ENCODE measurements at places on chromosomes 2 and 18.

DNA sequence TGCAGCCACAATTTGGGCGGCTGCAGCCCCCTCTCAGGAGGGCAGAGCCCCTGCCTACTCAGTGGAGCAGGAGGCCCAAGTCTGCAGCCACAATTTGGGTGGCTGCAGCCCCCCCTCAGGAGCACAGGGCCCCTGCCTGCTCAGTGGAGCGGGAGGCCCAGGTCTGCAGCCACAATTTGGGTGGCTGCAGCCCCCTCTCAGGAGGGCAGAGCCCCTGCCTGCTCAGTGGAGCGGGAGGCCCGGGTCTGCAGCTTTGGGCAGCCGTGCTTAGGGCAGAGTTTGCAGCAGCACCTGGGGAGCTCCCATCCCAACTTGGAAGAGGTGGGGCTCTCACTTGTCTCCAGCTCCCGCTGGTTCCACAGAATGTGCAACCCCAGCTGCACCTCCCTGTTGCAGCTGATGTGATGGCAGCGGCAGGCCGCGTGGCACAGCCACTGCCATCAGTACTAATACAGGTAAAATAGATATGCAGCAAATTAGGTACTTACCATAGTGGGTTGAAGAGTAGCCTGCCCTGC is 99.4 kb downstream of the TWIST2 start:
- no peak for DNase-seq

- DNase-seq: no peak
These were observed 133.9 kb downstream of the ARHGAP15 start for GRCh38 chr2:143263066-143263625.

GRCh38 chr2:173982182-173982714 is 17.1 kb upstream of the SP3 start:
- no peak for DNase-seq

- DNase-seq: no peak
These were observed 96.8 kb downstream of the GPD2 start for GRCh38 chr2:156532989-156533388.

DNA sequence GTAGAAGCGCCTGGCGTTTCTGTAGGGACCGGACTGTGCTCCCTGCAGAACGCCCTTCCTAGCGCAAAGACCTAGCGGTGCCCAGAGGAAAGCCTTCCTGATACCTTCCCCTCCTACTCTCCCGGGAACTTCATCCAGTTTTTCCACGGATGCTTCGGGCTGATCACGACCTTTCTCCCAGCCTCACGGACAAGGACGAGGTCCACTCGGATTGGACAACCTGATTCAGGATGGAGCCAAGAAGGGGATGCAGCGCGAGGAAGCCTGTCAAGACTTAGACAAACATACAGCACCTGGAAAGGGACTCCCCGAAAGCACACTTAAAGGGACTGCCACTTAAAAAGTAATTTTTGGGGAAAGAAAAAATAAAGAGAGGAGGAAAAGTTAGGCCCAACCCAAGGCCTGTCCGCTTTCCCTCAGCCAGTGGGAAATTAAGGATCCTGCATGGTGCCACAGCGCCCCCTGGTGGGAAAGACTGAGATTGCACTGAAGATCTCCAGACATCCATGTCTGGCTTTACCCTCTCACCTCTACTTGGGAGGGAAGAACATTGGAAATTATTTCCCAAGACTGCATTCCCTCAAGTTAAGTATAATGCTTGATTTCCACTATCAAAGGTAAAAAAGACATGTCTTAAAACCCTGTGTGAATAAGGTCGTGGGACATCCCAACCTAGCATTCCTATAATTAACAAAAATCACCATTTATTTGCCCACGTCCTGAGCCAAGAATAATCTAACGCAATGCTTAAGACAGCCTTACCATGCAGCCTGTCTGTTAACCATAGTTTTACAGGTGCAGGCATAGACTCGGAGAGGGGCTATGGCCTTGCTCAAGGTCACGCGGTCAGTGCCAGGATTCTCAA is 13.4 kb upstream of the COPS8 start:
- DNase-seq: no peak
